ENCODE measurements at places on chromosomes 4 and X.

DNA sequence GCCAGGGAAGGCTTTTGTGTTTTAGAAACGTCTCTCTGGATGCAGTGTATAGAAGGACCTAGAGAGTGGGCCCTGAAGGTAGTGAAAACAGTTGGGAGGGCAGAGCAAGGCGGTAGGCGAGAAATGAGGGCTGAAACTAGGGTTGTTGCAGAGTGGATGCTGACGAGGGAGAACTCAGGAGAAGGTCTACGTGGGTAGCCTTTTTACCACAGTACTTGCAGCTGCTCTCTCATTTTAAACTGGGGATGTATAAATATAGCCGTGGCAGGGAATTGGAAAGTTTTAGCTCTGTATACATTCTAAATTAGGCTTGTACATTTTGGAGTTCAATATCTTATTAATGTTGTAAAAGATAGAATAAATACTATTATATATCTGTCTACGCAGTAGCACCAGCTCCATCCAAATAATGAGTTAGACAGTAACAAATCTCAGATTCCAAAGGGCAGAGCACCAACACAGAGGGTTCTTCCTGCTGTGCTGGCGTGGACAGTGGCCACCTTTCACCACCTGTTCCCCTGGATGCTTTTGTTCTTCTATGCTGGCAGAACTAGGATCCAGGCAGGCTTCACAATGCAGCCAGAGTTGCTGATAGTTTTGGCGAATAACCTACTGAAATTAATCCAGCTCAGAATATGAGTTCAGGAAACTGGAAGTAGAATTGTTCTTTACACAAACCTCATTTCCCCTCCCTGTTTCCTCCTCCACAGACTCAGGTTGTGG lies 31.7 kb downstream of the CCNG2 start:
- no peak for DNase-seq

GRCh38 chr4:80459918-80460473 lies 124.5 kb downstream of the CFAP299 start:
- no peak for DNase-seq

DNA sequence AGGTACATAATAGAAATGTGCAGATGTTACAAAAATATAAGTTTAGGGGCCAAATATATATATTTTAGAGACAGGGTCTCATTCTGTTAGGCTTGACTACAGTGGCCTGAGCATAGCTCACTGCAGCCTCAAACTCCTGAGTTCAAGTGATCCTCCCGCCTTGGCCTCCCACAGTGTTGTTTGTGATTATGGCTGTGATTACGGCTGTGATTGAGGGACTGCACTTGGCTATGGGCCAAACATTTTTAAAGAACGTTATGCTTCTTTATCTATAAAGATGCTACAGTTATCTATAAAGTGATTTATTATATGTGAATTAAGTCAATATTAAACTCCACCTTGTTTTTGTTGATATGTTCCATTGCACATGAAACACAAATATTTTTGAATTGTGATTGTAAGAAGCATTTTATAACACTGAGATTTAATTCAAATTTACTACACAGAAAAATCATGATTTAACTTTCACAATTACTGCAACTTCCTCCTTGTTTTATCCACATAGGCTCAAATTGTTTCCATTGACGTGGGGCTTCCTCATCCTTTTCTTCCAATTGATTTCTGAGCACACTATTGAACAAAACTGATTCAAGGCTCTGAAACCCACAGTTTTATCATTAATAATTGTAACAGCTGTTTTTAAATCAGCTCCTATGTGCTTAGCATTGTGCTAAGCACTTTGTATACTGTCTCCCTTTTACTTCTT lies 68.4 kb upstream of the BMPR1B start:
- DNase-seq, result no peak

GRCh38 chr4:115121351-115122043 lies 8.1 kb upstream of the NDST4 start:
- no peak for DNase-seq

GRCh38 chrX:105872941-105873340 lies 50.6 kb downstream of the NRK start:
- peak; percentile 53 for DNase-seq

DNA sequence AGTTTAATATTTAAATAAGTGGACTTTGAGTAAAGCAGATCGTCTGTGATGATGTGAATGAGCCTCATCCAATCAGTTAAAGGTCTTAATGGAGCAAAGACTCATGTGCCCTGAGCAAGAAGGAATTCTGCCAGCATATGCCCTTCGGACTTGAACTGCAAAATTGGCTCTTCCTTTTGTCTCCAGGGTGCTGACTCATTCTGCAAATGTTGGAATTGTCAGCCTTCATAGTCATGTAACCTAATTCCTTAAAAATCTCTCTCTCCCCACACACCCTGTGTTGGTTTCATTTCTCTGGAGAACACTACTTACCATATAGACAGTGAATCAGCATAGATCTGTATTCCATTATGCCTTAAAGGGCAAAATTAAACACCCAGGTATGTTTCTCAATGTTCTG lies 609.8 kb upstream of the GALNTL6 start:
- DNase-seq, result peak; percentile 57

GRCh38 chr4:151703401-151703800 lies 57.4 kb downstream of the GATB start:
- DNase-seq, result no peak

GRCh38 chr4:48431401-48431800 lies 51.7 kb upstream of the SLC10A4 start:
- no peak for DNase-seq

Measured in fibroblast of mammary gland (primary cell).